ENCODE measurements at places on chromosomes 2 and 18.

DNA sequence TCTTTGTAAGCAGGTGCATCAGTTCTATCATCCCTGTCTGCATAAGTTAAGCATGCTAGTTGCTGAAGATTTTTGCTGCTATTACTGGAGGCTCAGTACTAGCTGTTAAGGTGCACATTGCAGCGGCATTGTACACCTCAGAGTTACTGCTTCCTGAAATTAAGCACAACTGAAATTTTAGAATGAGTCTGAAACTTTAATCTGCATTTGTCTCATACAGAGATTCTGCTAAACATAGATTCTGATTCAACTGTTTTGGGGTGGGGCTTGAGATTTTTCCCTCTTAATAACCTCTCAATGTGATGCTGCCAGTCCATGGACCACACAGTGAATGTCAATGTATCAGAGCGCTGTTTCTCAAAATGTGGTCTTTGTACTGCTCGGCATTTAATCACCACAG lies 585.7 kb upstream of the GCFC2 start:
- no peak for DNase-seq

- no peak for DNase-seq
Observed at GRCh38 chr2:126838716-126838985, 60.0 kb upstream of the TEX51 start.

GRCh38 chr2:30934066-30934465 lies 126.8 kb upstream of the CAPN13 start:
- no peak for DNase-seq

- no peak for DNase-seq
Observed at GRCh38 chr18:37565101-37565976, at the start of gene CELF4. Gene CELF4, minus strand, starts transcription at chr18:37565798.

GRCh38 chr2:176140513-176141317 lies 10.6 kb upstream of the HOXD4 start:
- no peak for DNase-seq

- peak; percentile 64 for DNase-seq
Observed at GRCh38 chr18:69528435-69528834, 127.7 kb downstream of the DOK6 start.

- DNase-seq: no peak
Observed at GRCh38 chr2:136613096-136613495, 152.2 kb upstream of the THSD7B start.
